ENCODE measurements at places on chromosomes 3 and 15.

DNA sequence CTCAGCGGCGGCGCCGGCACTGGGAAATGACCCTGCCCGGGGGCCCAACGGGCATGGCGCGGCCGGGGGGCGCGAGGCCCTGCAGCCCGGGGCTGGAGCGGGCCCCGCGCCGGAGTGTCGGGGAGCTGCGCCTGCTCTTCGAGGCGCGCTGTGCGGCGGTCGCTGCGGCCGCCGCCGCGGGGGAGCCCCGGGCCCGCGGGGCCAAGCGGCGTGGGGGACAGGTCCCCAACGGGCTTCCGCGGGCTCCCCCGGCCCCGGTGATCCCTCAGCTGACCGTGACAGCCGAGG is 172 bp downstream of the ITPKA start:
- no peak for DNase-seq

DNA sequence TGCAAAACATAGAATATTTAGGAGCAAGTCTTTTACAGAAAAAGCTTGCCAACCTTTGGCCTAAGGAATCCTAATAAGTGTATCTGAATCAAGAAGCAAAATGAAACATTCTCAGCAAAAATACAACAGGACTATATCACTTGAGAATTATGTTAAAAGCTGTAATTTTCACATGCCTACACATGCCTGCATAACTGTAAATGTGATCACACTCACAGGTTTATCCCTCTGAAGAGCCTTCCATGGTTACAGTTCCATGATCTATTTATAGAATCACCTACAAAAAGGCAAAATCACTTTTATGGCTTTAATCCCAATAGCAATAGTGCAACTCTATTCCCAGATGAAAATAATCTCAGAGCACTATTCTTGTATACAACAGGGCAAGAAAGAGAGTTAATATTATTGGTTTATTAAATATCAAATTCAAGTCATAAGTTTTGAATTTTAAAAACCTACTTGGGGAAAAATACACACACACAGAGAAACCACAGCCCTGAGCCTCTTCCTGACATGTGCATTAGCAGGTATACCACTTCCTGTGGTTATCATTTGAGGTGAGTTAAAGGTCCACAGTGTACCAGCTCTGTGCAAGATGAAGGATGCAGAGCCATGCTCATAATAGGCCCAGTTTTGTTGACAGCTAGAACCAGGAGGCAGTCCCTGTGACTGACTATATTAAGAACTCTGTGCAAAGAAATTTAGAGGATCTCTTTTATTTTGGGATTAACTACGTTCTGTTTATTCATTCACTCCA is 252.5 kb upstream of the TGFBR2 start:
- DNase-seq: no peak

DNA sequence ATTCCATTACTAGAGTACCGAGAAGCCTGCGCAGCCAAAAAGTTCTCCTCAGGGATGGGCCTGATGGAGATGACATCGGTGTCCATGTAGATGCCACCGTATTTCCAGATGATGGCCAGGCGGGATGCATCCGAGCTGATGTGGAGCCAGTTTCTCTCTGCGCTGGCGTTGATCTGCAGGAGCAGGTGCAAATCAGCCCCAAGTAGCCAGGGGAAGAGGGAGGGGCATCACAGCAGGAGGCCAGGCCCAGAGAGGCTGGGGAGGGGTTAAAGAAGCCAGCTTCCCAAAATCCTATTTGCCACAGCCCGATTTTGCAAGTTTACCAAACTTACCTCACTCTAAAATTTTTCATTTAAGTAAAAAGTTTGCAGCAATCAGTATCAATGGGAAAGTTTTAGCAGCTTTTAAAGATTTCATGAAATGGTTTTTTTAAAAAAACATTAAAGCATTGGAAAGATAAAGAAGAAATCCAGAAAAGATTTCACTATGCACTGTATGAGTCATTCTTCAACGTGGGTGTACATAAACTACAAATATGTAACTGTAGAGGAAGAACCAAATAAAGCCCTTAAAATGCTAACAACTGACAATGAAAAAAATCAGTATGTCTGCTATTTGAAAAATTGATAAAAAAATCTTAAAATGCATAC is 7.4 kb downstream of the A4GNT start:
- DNase-seq: no peak

DNA sequence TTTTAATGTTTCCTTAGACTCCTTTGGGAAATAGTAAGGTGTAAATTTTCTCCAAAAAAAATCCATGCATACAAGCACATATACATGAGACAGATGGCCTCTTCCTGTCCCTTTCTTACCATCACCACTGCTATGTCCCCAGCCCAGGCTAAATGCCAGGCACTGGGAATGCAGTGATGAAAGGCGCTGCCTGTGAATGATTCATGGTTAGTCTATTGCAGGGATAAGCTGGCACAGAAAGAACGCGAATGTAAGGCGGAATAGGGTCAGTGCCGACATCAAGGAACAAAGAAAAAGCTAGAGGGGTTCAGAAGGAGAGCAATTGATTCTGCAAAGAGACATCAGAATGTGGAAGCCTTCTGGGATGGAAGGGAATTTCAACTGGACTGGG is 36.2 kb upstream of the CFAP161 start:
- DNase-seq: no peak

DNA sequence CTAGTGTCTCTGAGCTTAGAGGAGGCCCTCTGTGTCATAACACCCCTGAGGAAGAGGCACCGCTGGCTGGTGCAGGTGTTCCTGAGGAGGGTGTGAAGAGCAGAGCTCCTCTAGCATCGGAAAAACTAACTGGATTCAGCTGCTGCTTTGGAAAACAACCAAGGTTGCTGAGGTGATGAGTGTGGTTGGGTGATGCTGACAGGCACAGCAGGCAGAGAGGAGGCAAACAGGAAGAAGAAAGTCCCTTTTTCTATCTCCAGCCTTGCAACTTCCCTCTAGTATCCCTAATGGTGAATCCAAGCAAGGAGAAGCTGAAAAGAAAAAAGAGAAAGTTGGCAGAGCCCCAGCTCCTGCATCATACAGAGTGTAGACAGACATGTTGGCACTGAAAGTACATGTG is 3.8 kb upstream of the OR4F15 start:
- no peak for DNase-seq

All from anterior cingulate cortex (tissue), 58 donors.